Ureter (tissue), 1 donor: ENCODE measurements at places on chromosomes 4 and X. TPM values are rescaled to one million over a fixed set of nuclear protein-coding genes. Genes with fewer than 3 reads are reported as not detected.

NAA15 gene
- total RNA-seq: 59.0 TPM

DNA sequence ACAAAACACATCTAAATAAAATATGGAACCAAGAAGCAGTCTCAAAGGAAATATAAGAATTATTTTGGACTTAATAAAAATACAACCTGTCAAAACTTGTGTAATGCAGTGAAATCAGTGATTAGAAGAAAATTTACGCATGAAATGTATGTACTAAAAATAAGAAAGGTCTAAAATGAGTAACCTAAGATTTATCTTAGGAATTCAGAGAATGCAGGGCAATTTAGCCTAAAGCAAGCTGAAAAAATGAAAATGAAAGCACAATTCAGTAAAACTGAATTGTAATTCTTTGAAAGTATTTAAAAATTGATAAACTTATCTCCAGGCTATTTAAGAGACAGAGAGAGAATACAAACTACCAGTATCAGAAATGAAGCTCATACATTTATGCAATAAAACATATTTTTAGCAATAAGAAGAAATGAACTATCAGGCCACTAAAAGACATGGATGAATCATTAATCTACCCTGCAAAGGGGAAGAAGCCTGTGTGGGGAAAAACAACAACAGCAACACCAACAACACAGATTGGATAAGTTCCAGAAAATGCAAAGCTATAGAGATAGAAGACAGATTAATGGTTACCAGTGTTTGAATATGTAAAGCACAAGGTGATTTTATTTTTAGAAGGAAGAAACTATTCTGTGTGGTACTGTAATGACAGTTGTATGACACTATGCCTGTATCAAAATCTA, 442.0 kb upstream of the ADGRL3 start:
- no peak for DNase-seq

MSX1 gene
- total RNA-seq: 4.0 TPM

SLC10A7 gene
- 26.7 TPM for total RNA-seq

DNA sequence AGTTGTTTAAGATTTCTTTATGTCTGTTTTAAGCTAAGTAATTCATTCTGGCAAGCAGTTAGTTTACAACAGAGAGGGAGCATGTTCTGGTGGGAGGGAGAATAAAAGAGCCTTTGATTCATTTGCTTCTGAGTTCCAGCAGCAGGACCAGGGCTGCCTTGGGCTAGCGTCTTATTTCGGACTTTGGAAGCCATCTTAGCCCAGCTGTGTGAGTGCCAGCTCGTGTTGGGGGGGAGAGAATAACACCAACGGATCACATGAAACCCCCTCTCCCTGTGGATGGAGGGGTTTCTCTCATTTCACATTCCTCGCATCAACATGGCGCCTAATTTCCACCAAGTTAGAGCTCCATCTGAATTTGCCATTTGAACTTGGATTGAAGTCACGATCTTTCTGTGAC, 7.4 kb downstream of the GAB1 start:
- no peak for DNase-seq

DNA sequence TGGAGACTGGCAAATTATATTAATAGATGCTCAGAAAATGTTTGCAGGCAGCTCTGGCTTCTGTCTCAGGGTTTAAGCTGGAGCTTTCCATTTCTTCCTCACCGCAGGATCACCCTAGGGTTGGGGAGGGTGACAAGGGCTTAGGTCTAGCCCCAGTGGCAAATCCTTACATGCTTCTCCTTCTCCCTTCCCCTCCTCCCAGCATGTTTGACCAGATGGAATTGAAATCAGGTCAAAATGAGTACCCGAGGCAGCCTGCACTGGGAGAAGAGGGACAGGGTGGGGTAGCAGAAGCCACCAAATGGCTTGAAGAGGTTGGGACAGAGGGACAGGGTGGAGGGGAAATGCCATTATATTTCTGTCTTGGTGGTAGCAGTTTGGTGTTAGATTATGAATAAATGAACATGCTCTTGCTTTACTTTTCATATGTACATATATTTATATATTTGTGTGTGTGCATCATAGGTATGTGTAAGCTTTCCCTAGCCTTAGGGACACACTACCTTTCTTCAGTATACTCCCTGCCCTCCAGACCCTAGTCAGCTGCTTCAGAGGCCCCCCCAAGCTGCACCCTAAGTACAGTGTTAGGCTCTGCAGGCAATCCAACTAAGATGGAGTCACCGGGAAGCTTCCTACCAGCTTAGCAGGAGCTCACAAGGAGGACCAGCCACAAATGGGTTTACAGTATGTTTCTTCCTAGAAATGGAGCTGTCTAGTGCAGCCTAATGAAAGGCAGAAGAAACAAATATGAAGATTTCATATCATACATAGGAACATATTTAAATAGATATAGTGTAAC, 1.8 kb downstream of the TMEM35A start:
- DNase-seq: no peak

DNA sequence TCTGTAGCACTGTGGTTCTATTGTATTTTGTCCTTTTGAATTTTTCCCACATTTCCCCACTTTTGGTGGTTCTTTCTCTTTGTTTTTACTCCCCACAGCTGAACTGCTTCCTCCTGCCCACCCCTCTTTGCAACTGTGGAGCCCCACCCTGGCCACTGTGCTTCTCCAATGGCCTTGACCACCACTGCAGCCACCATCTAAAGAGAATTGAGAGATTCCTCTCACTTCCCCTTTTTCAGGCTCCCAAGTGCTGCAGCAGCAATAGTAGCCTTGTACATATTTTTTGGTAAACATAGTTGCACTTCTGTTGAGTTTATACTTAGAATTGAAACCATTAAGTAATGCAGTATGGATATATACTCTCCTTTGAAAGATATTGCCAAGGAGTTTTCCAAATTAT, 51.3 kb upstream of the FRMPD3 start:
- DNase-seq: no peak

DNA sequence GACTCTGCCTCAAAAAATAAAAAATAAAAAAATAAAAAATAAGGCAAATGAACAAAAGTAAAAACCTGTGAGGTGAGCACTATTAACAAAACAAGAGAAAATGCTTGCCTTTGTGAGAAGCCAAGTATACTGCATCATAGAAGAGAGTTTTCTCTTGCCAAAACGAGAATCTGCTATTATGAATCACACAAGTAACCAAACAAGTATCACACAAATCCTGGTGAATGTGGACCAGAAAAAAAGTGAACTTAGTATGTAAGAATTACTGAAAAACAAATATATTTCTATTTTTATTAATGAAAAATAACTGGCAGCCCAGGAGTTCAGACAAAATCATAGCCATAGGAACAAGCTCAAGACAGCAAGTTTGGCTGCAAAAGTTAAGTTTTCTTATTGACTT, 193.5 kb downstream of the PDGFC start:
- DNase-seq: no peak

GRCh38 chr4:145828802-145829485, 109.7 kb downstream of the ZNF827 start:
- no peak for DNase-seq

DNA sequence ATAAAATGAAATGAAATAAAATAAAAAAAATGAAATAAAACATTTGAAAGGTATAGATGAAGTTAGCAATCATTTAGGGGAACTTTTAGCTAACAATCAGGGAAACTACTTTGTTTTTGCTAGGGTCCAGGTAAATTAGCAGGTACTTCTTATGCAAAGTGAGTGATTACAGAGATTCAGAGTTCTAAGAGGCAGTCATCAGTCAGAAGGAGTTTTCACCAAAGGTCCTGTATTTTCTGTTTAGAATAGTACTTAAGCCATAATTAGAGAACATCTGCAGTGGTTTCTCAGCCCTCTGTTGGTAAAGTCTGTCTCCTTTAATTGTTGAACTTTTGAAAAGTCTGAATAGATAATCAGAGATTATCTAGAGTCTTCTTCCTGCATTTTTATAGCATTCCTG, 50.6 kb downstream of the STIM2 start:
- no peak for DNase-seq

DNA sequence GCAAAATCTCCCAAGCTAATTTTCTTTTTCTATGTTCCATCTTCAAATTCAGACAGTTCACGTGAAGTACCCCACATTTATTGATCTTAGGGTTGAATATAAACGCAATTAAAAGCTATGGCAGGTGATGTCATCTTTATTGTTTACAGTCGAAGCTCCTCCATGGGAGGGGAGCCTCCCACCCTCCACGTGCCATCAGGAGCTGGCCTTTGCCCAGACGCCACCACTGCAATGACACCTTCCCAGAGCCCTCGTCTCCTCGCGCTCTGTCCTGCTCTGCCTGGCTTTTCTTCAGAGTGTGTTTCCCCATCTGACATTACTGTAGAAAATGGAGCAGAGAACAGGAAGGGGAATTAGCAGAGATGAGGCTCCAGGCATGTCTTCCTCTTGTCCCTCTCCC, 18.8 kb upstream of the CYP4V2 start:
- DNase-seq: no peak

DNA sequence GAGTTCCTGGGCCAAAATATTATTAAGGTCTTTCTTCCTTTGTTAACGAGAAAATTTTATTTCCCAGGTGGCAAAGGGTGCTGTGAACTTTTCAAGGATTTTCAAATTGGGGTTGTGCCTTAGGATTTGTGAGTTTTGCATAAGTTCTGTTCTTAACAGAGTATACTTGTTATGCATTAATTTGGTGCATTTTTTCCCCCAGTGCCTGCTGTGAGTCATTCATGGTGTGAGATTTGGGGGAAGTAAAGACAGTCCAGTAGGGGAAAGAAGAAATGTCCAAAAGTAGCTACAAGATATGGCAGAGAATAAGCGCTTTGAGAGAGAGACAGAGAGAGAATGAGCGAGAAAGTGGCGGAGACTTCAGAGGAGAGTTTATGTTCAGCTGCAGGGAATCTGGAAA, 239.2 kb downstream of the ARHGAP10 start:
- no peak for DNase-seq

VEGFC gene
- total RNA-seq: 13.7 TPM

SLC7A11 gene
- 19.2 TPM for total RNA-seq

GRCh38 chrX:106902684-106903083, 457 bp downstream of the RIPPLY1 start:
- no peak for DNase-seq

DNA sequence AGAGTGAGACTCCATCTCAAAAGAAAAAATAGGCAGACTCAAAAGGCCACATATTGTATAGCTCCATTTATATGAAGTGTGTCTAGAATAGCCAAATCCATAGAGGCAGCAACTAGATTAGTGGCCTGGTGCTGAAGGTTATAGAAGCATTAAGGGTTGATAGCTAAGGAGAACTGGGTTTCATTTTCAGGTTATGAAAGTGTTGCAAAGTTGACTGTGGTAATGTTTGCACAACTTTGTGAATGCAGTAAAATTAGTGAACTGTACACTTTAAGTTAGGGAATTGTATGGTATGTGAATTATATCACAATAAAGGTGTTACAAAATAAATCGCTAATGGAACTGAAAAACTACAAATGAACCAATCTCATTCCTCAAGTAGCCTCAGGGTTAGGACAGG, 28.3 kb downstream of the TXLNG start:
- no peak for DNase-seq

DNA sequence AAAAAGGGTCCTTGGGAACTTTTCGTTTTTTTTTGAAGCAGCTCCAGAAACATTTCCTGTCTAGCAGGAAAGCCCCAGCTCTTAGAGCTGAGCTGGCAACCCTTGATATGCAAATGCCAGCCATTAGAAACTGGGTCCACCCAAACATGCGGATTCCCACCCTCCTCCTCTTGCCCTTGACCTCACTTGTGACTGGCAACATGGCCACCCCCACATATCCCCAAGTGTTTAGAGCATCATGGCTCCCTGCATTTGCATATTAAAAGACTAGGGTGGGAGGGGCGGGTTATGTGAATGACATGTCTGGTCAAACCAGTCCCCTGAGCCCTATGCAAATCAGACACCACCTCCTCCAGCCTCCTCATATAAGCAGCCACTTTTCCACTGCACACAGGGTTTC, 671.1 kb downstream of the FAT4 start:
- DNase-seq: no peak

GRCh38 chr4:142265536-142265935, 580.6 kb downstream of the INPP4B start:
- DNase-seq: no peak

- no peak for DNase-seq
Observed at GRCh38 chr4:141645611-141646340, 9.4 kb downstream of the IL15 start.

GRCh38 chrX:21723084-21723483, 34.8 kb downstream of the SMPX start:
- no peak for DNase-seq

DNA sequence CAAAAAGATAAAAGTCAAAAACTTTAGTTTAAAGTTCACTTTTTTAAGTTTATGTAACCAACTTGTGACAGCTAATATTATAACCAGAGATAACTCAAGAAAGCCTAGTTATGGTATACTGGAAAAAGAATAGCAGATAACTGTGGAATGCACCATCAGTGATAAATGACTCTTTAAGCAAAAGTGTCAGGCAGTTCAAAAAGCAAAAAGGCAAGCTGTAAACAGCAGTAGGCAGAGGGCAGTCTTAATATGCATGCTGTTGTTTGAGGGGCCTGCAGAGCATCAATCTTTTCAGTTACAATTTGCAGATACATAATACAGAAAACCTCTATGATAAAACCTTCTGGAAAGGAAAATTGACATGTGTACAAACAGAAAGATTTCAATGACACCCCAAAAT, 81.8 kb upstream of the JADE1 start:
- no peak for DNase-seq

- DNase-seq: no peak
Observed at GRCh38 chrX:18616688-18617406, 55.1 kb downstream of the RS1 start.

GRCh38 chrX:51144828-51145442, 187.7 kb upstream of the NUDT10 start:
- no peak for DNase-seq

GRCh38 chrX:138006180-138006579, 440.3 kb downstream of the ZIC3 start:
- no peak for DNase-seq

UGT8 gene
- total RNA-seq: 2.2 TPM

DNA sequence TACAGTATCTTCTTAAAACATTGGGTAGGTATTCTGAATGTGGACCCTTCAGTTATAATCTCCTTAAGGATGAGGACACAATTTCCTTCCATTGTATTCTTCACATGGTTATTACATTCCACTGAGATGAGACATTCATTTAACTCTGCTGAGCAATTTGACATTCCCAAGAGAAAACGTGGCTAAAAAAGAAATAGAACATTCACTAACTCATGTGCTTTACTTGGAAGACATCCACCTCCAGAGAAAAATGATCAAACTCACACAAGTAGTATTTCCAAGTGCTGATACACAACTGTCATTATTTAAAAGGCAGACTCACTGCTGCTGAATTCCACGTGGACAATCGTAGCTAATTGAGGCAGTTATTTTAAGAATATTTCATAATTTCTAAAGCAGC, 227.9 kb upstream of the ANKRD50 start:
- no peak for DNase-seq

- DNase-seq: no peak
Observed at GRCh38 chr4:1512738-1513660, 106.8 kb upstream of the NKX1-1 start.

GRCh38 chrX:48522291-48522690, 683 bp downstream of the EBP start:
- no peak for DNase-seq

DNA sequence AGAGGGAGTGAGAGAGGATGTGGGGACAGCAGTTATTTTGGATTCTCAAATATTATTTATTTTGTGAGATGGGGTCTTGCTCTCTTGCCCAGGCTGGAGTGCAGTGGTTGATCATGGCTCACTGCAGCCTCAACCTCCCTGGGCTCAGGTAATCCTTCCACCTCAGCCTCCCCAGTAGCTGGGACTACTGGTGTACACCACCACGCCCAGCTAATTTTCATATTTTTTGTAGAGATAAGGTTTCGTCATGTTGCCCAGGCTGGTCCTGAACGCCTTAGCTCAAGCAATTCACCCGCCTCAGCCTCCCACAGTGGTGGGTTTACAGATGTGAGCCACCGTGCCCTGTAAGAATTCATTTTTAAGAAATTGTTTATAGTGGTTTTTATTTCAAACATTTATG, 61.2 kb downstream of the FHDC1 start:
- DNase-seq: no peak
